ENCODE measurements at places on chromosomes 2 and 18.

- no peaks in the 10 kb centered on the region for H3K36me3 ChIP-seq
- no peaks in the 10 kb centered on the region for H3K27me3 ChIP-seq
- H3K4me3 ChIP-seq = no peak overlapping the region
These were observed 16.2 kb upstream of the BBS5 start for GRCh38 chr2:169462896-169463695.

GRCh38 chr18:69758458-69758857 lies 189.2 kb downstream of the CD226 start:
- no peak overlapping the region for H3K27ac ChIP-seq
- no peak overlapping the region for H3K4me3 ChIP-seq
- DNase-seq = no peak
- H3K36me3 ChIP-seq = no peaks in the 10 kb centered on the region

DNA sequence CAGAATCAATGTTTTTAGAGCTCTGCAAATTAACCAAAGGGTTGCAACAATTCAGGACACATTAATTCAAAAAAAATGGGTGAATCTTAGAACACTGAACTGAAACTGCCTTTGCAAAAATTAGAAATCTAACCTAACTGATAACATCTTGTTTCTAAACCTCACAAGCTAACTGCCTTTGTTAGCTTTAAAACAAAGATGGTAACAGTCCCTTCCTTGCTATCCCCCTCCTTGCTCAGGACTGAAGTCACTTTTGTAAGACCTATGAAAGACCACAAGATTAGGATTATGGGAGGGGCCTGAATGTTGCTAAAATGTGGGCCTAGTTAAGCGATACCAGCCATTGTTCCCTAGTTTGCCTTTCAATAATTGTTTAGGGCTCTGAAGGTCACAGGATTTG lies 44.9 kb upstream of the LONRF2 start:
- H3K27ac ChIP-seq = no peak overlapping the region
- H3K4me1 ChIP-seq = no peaks in the 10 kb centered on the region
- DNase-seq = no peak
- no peaks in the 10 kb centered on the region for H3K36me3 ChIP-seq
- no peak overlapping the region for H3K4me3 ChIP-seq

- no peaks in the 10 kb centered on the region for H3K4me1 ChIP-seq
- H3K27ac ChIP-seq = no peak overlapping the region
- no peaks in the 10 kb centered on the region for H3K36me3 ChIP-seq
- no peak for DNase-seq
- H3K4me3 ChIP-seq = no peak overlapping the region
These were observed 177.2 kb downstream of the EN1 start for GRCh38 chr2:118670276-118670675.

GRCh38 chr2:191174442-191174841 lies 23.6 kb upstream of the STAT4 start:
- H3K36me3 ChIP-seq = no peaks in the 10 kb centered on the region
- peaks cover 12% of the 10 kb centered on the region for H3K4me1 ChIP-seq
- no peak for DNase-seq

- H3K27me3 ChIP-seq = no peaks in the 10 kb centered on the region
- no peak overlapping the region for H3K27ac ChIP-seq
- no peak for DNase-seq
These were observed 130.8 kb upstream of the NT5C1B start for GRCh38 chr2:18719978-18720775.

DNA sequence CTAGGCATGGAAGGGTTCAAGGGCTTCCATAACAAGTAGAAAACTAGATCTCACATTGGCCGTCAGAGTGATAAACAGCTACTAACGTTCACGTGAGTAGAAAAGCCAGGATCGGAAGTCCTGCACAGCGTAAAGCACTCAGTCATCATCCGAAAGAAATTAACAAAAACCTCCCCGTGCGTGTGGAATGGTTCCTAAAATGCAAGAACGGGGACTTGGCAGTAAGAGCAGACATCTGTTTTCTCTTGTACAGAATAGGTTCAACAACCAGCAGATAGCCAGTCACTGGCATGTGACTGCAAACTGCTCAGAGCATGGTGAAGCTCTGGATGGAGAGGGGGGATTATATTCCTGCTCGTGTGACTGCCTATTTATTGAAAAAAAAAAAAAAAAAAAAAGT lies 106.9 kb upstream of the ITGB6 start:
- H3K27me3 ChIP-seq = no peaks in the 10 kb centered on the region
- no peaks in the 10 kb centered on the region for H3K36me3 ChIP-seq
- DNase-seq = no peak
- H3K27ac ChIP-seq = no peak overlapping the region
- peaks cover 4% of the 10 kb centered on the region for H3K4me1 ChIP-seq
- H3K4me3 ChIP-seq = no peak overlapping the region

GRCh38 chr2:28185153-28185552 lies 207.5 kb upstream of the FOSL2 start:
- H3K27ac ChIP-seq = no peak overlapping the region
- H3K4me3 ChIP-seq = no peak overlapping the region
- H3K4me1 ChIP-seq = no peaks in the 10 kb centered on the region
- H3K36me3 ChIP-seq = no peaks in the 10 kb centered on the region
- DNase-seq = no peak

DNA sequence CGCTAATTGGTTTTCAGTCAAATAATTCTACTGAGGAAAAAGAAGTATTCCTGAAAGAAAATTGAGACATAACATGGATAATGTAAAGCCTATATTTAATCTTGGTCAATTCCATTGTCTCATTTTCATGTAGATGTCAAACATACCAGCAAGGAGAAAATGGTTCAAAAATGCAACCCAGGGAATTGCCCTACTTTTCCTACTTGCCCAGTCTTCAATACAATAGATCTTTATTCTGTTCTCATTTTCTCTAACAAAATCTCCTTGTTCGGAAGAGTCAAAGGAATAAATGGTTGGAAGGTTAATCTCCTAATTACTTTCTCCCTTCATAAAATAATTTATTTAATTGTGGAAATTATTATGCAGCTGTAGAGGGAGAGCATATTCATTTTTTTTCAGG lies 896.1 kb downstream of the NRXN1 start:
- no peak for DNase-seq
- no peak overlapping the region for H3K27ac ChIP-seq
- H3K27me3 ChIP-seq = no peaks in the 10 kb centered on the region
- H3K4me3 ChIP-seq = no peak overlapping the region

Measured in MM.1S (cell line).